ENCODE measurements at places on chromosomes 3 and 15.
A peak's percentile ranks its signal among the peaks of the same experiment; 100 is the strongest.

DNA sequence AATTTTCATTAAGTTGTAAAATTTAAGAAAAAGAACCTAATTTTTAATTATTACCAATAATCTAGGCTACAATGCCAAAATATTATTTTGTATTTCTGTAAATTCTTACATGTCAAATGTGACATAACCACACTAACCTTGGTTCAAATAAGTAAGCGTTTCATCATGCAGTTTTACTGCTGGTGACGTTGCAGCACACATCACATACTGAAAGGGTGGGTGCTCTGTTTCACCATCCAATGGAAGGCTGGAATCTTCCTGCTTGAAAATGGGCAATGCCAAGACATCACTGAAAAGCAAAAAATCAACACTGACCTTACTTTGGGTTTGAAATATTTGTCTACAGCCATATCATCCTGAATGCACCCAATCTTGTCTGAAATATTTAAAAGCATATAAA lies 14.8 kb downstream of the UBP1 start:
- DNase-seq: no peak

GRCh38 chr15:49323207-49323606 lies 99.8 kb upstream of the FGF7 start:
- DNase-seq: no peak

DNA sequence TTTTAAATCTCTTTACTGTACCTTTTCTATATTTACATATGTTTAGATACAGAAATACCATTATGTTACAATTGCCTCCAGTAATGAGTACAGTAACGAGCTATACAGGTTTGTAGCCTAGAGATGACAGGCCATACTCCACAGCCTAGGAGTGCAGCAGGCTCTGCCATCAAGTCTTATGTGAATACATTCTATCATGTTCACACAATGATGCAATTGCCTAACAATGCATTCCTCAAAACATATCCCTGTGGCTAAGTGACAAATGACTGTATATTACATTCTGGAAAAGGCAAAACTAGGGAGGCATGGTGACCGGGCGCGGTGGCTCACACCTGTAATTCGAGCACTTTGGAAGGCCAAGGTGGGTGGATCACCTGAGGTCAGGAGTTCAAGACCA lies 192.4 kb upstream of the IGF1R start:
- no peak for DNase-seq

DNA sequence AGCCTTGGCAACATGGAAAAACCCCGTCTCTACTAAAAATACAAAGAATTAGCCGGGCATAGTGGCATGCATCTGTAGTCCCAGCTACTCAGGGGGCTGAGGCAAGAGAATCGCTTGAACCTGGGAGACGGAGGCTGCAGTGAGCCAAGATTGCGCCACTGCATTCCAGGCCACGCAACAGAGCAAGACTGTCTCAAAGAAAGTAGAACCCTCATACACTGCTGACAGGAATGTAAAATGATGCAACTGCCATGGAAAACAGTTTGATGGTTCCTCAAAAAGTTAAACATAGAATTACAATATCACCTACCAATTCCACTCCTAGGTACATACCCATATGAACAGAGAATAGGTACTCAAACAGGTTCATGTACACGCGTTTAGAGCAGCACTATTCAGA lies 158.9 kb downstream of the TBC1D5 start:
- DNase-seq: no peak

- DNase-seq: no peak
Measured at GRCh38 chr3:174767853-174768382, 91.2 kb upstream of the NAALADL2 start.

- DNase-seq: peak; percentile 11
Measured at GRCh38 chr3:14780927-14781507, 37.7 kb upstream of the FGD5 start.

- DNase-seq: no peak
Measured at GRCh38 chr3:147521646-147522045, 112.5 kb downstream of the ZIC1 start.

DNA sequence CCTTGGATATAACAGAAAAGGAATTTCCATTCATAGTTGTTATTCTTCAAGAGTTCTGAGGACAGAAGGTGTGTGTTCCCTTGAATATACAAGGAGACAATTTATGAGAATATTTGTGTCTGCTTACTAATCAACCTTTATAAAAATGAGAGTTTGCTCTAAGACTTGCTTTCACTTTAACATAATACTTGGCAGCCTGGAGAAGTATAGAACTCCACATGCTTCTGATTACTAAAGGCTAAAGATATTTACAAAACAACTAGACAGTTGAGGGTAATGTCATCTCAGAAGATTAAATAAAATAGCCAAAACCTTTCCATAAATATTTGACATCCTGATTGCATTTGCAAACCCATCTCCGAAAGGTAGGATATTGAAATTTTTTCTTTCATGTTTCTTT lies 727.1 kb upstream of the NAALADL2 start:
- DNase-seq: no peak

Data from NCI-H524 (cell line).